ENCODE measurements at places on chromosomes 5 and 9. TPM values are rescaled to one million over a fixed set of nuclear protein-coding genes. Genes with fewer than 3 reads are reported as not detected.
A peak's percentile ranks its signal among the peaks of the same experiment; 100 is the strongest.

DNA sequence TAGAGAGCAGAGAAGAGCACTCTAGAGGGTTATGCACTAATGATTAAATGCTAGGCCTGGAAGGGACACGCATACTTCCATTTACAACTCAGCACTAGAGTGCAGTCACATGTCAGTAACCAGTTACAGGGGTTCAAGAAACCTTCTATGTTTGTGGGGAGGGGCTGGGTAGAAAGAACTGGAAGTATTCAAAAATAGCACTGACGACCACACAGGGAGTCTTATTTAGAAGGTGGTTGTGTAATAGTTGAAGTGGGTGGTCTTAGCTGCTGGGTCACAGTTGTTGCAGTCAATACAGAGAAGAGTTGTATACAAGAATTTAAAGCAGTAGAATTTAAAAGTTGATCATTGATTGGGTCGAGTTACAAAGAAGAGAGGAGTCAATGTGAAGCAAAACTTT, 15.4 kb downstream of the AOPEP start:
- DNase-seq = no peak

DNA sequence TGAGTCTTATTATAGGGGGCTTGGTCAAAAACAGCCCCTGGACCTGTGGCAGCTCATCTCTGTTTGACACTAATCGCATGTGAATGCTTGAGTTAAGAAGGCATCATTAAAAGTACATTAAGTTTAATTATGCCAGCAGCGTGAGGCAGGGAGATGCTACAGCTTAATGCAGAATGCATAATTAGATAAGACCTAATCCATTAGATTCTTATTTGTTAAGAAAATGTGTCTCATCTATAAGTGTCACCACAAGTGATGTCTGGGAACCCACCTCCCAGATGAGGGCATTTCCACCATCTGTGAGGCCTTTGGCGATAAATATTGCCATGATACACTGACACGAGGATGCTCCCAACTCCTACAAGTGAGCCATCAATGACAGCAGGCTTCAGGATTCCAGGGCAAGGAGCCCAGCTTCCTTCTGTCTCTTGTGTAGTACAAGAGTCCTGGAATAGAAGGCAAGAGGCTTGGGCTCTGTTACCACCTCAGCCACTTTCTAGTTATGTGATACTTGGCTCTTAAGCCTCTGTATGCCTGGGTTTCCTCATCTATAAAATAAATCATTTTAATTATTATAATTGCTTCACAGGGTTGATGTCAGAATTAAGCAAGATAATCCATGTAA, 202.7 kb downstream of the FAM114A2 start:
- no peak for DNase-seq

DNA sequence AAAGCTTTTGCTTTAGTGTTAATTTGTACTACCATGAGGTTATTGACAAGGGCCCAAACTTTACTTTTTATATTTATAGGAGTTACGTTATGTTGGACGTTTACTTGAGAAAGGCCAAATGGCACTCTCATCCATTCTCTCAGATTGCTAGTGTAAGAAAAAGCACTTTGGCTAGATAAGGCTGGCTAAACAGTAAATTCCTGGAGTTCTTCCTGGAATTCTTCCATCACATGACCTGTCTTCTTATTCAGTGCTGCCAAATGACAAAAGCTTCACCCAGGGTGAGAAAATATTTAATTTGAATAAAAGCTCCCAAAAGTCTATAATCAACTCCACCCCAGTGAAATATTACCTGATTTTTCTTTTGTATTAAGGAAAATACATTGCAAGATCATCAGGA, 1568.9 kb upstream of the ACO1 start:
- no peak for DNase-seq

DNA sequence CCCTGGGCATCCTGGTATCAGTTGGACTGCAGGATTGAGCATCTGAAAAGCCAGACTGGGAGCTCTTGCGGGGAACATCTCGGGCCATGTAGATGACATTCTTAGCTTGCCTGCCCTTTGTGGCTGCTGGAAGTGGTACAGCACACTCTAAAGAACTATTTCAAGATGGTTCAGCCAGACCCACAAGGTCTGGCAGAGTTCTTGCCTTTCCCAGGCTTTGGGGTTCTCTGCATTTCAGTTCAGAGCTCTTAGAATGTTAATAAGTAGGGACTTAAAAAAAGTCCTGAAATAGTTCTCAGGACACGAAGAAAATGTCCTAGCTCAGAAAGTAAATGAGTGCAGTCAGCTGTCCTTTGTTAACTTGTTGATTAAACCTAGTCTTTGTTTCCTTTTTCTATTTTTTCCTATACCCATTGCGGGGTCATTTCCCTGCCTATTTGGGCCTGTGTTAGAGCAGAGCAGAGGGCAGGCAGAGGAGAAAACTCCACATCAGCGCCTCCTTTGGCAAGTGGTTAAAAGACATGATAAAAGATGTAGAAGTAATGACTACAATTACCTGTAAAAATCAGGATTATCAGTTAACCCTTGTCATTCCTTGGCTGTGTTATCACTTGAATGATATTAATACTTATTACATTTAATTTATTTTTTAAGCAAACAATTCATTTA, 291.5 kb downstream of the ZSWIM6 start:
- DNase-seq = no peak

- no peak for DNase-seq
Observed at GRCh38 chr5:124859027-124859426, 112.6 kb upstream of the ZNF608 start.

DNA sequence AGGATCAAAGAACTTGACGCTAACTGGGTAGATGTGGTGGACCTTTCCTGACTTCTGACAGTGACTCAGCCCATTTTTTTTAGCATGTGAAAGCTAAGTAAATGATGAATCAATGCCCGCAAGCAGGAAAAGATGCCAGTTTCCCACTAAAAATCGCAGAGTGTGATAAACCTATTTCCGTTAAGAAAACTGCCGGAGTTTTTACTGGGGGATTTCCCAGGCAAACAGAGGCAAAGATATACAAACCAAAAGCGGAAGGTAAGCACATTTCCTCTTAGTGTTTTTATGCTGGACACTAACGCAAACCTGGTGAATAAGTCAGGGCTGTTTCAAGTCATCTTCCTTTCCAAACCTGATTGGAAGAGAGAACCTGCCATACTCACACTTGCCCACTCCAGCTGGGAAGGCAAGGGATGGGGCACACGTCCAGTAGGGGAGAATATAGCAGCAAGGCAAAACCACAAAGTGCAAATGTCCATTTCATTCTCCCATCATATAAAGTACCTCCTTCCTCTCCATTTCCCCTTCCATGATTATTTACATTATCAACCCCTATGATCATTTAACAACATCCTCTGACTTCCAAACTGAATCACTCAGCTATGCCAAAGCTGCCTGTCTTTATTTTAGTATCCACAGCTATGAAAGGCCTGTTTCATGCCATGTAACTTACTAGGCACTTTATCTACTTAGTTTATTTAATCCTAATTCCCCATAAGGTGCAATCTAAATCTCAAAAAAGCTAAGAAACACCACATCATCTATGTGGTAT, 349.7 kb upstream of the RFX3 start:
- no peak for DNase-seq

- DNase-seq = no peak
Observed at GRCh38 chr9:108376140-108376539, 479.6 kb downstream of the ACTL7B start.

GRCh38 chr9:121368745-121369144, 1.3 kb downstream of the STOM start:
- DNase-seq = peak; percentile 59

- peak; percentile 79 for DNase-seq
Observed at GRCh38 chr5:122076669-122077365, 1.2 kb downstream of the LOX start.

DNA sequence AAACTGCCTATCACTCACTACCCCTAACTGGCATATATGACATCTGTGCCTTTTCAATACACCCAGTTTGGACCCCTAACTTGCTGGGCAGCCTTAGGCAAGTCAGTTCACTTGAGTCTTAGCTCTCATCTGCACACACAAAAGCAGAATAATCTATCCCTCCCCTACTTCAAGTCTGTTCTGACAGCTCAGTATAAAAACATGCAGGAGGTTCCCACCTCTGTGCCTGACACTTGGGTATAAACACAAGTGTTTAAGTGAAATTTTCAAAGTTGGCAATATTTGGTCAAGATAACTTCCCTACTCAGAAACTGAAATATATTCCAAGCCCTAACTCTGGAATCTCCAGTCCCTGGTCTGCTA, 12.6 kb downstream of the HNRNPH1 start:
- no peak for DNase-seq

GRCh38 chr5:35306716-35307365, 76.6 kb upstream of the PRLR start:
- no peak for DNase-seq

DNA sequence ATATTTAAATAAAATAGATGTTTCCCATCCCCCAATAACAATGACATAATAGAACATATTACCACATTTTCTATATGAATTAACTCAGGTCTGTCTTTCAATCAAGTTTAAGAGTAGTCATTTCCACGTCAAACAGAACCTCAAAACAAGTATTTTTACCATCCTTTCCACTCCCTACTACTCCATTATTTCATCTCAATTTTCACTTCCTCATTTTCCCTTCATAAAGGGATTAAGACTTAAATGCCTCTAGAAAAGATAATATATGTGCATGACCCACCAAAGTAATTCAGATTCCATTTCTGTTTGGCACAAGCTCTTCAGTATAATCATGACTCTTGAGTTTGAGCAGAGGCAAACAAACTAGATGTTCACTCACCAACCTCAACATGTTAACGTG, 40.4 kb downstream of the ELOVL7 start:
- DNase-seq = no peak

DNA sequence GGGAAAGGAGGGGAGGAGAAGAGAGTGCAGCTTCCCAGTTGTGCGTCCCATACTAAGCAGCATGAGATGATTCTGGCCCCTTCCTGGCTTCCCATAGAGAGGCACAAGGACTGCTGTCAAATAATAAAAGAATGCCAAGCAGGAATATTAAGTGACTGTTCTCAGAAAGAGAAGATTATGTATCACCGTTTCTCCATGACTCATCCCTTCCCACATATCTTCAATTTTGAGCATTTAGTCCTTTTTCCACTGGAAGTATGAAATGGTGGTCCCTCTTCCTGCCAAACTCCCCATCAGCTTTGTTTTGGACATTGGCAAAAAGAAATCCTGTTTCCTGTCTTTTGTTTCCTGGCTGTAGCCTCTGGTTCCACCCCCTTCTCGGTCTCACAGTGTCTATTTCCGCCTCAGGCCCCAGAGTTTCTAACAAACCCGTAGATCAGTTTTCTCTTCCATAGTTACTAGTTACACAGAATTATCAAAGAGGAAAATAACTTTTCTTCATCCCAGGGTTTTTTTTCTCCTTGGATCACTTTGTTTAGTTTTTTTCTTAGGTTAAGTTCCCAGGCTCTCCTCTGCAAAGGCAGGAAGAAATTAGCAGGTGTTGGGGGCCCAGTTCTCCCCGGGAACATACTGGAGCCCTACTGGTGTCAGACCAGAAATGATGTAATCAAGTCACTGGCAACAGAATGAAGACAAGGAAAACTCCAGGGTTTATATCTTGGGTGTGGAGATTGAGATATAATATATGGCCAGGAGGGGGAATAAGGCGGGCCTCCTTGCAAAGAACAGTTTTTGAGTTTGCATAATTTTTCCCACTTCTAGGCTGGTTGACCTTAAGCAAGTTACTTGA, 26.4 kb upstream of the ARHGAP26 start:
- DNase-seq = peak; percentile 60

- DNase-seq = no peak
Observed at GRCh38 chr9:85428230-85428629, 313.5 kb downstream of the AGTPBP1 start.

DNA sequence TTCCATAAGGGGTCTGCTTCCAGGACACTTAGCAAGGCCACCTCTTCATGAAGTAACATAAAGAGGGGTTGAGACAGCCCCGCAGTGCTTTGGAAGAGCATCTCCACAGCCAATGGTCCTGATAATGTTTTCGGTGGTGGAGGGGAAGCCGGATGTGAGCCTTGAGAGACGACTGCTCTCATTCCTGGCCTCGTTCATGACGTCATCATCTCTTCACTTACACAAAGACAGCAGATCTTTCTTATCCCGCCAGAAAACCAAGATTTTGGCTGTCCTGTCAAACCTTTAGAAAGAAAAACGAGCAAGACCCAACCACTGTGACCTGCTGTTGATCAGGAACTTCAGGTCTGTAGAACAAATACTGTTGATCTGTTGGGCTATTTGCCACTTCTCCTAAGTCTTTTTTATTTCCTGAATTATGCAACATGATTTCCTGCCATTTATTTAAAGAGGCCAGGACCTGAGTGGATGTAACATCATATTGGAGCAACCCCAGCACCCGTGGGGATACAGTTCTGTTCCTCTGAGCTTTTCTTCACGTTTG, 89.0 kb upstream of the IRX2 start:
- DNase-seq = no peak

DNA sequence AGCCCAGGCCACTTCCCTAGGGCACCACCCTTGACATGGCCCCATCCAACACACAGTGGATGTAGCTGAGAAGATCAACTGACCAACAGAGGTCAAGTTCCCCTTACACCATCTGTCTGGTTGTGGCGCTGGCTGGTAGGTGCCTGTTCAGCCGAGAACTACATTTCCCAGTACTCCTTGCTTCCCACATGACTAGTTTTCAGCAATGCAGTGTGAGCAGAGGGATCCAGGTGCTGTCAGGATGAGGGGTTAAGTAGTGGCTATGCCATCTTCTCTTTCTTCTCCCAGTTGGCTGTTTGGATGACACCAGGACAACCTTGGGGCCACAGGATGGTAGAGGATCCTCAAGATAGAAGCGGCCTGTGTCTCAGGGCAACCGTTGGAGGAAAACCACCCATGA, 48.6 kb upstream of the SH3PXD2B start:
- DNase-seq = no peak

DNA sequence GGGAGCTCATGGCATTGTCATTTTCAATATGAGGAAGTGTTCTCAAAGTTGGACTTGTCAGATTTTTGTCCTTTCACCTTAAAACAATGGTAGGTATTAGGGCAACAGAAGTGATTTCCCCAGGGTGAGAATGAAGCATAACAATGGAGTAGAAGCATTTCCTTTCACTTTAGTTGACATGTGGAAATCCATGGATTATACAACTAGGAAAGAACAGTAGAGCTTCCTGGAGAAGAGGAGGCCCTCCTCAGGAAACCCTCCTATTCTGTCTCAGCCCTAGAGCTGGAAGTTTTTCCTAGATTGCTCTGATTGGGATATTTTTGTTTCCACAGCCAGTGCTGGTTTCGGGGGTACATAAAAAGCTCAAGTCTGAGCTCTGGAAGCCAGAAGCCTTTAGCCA, 13.8 kb upstream of the REEP2 start:
- no peak for DNase-seq

Gene PCDHGC3
- polyA plus RNA-seq = 35.5 TPM

Gene CTXN3
- not detected for polyA plus RNA-seq

Gene STX17
- 6.6 TPM for polyA plus RNA-seq

Gene KCNT1
- 0.20 TPM for polyA plus RNA-seq

Gene IL5
- not detected for polyA plus RNA-seq

Gene UBAC1
- 83.3 TPM for polyA plus RNA-seq

Gene ORM2
- 0.27 TPM for polyA plus RNA-seq

Gene ELOVL7
- polyA plus RNA-seq = 0.63 TPM

Gene MAN1B1
- 24.8 TPM for polyA plus RNA-seq

Measured in right cardiac atrium (tissue), 5 donors.